ENCODE measurements at places on chromosomes 2 and 18. TPM values are rescaled to one million over a fixed set of nuclear protein-coding genes. Genes with fewer than 3 reads are reported as not detected.

GRCh38 chr2:71129902-71130151 is 202 bp downstream of the MCEE start:
- DNase-seq: no peak

- no peak for DNase-seq
Observed at GRCh38 chr2:96318723-96319122, 6.4 kb upstream of the ITPRIPL1 start.

GRCh38 chr2:25323042-25323514 is 18.6 kb downstream of the DNMT3A start:
- peak; percentile 87 for DNase-seq

The EVX2 gene
- total RNA-seq: not detected

DNA sequence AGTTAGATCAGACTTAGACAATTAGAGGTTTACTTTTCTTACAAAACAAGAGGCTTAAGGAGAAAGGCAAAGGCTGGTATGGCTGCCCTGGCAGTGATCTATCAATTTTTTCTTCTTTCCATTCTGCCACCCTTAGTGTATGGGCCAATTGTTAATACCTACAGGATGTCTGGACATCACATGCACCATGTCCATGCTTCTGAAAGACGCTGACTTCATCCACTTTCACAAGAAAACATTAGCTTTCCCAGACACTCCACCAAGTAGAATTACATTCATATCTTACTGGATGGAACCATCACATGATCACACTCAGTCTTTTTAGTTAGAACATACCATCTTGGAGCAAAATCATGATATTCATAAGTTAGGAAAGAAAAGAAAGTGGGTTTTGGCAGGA is 120.9 kb downstream of the ARHGAP28 start:
- no peak for DNase-seq

The FBXO48 gene
- total RNA-seq: 1.3 TPM
